ENCODE measurements at places on chromosomes 4 and X.

GRCh38 chrX:153726286-153727122, 1.8 kb downstream of the ABCD1 start:
- DNase-seq, result peak; percentile 70

- DNase-seq, result no peak
Measured at GRCh38 chr4:95439071-95439470, 109.7 kb downstream of the UNC5C start.

- no peak for DNase-seq
Measured at GRCh38 chr4:180106122-180106521, 2137.1 kb upstream of the TENM3 start.

GRCh38 chrX:21255032-21255618, 119.1 kb upstream of the CNKSR2 start:
- DNase-seq, result no peak

DNA sequence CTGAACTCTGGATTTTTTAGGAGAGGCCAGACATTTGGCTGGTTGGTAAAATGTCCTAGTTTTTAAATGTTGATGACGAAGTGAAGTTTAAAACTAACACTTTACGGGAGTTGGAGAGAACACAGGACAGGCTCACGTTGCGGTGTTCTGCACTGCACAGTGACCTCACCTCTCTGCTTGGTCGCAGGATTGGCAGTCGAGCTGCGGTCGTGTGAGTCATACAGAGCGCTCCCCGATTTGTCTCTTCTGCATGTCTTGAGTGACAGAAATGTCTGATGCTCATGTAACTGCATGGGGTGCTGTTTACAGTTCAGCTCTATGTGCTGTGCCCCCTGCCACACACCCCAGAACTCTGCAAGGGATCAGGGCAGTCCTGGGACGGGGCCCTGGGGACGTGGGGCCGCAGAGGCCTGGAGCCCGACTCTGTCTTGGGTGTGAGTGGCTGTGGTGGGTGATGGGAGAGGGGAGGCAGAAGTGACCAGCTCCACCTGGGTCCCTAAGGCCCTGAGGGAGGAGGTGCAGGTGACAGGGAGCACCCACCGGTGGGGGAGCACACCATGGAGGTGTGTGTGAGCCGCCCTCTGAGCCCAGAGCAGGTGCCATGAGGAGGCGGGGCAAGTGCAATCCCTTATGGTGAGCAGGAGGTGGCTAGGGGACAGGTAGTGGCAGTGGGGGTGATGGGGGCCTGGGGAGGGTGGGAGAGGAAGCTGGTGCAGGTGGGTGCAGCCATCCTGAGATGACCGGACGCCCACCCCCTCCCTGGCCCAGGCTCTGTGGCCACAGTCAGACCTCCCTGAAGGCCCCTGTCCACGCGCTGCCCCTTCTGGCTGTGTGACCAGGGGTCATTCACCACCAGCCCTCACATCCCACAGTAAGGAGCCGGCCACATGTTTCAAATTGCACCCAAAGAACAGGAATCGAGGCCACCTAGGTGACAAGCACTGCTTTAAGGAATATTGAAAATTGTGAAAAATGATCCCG, 77.9 kb upstream of the ADRA2C start:
- DNase-seq, result no peak

GRCh38 chr4:85039526-85039925, 73.0 kb upstream of the WDFY3 start:
- no peak for DNase-seq

DNA sequence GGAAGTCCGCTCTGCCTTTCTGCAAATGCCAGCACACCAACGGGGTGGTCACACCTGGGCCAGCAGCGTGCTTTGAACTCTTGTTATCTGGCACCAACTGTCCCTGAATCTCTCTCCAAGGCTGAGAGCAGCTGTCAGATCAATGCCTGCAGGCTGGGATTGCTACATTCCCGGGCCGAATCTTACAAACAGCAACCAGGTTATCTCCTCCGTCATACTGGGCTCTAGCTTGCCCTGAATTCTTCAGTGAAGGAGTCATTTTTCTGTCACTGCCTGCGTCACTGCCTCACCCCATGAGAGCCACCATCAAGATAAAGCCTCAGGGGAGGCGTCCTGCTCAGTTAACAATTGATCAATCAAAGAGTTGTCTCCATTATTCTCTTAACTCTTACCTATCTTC, 329.4 kb upstream of the PPARGC1A start:
- DNase-seq, result no peak

DNA sequence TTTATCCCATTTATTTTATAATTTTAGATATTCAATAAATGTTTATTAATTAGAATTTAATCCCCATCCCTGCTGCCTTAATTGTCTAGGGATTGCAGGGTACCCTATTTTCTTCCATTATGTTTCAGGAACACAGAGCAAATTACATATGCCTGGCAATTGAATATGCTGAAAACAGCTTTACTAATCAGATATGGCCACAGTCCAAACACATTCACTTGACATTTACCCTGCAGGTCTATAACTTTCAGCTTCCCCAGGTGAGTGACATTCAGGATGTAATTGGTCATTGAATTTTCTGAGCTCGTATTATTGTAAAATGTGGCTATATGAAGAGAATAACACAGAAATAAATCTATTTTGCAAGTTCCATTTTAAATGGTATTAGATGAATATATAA, 218.7 kb upstream of the NDST4 start:
- no peak for DNase-seq

DNA sequence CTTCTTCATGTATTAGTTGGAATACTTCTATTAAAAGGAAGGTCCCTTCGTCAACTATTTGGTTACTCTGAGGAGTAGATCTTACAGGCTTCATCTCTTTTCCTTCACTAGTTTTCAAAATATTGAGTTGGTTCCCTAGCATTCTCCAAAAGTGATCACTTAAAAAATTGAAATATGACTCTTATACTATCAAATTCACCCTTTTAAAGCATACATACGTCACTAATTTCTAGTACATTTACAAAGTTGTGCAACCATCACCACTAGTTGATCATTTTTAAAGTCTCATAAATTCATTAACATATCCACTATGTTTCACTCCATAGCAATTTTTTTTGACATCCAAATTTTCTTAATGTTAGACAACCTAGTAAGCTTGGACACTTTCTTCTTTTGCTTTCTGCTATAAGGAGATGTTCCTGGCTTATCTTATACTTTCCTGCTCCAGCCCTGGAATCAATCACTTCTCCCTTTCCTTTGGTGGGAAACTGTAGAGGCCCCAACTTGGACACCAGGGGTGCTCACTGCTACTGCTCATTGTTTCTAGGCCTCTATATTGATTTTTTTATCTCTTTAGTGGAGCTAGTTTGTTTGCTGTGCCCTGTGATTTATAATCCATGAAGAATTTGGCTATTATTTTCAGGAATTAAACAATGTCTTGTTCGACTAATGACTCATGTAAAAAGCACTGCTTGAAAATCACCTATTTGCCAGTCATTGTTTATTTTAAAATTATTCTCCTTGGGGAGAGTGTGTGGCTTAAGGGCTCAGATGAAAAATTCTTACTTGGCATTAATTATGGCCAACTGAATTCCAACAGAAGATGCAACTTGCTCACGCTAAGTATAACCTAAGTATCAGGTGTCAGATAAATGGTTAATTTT, 4.0 kb upstream of the ZFX start:
- peak; percentile 4 for DNase-seq

DNA sequence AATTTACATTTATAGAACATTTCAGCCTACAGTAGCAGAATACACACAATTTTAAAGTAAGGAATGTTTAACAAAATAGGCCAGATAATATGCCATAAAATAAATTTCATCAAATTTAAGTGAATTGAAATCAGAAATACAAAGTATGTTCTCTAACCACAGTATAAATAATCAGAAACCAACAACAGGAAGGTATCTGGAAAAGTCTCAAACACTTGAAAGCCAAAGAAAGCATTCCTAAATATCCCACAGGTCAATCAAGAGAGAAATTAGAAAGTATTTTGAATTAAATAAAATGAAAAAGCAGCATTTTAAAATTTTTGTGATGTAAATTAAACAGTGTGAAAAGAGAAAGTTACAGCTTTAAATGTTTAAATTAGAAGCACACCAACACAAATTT, 899.2 kb downstream of the PDHA2 start:
- no peak for DNase-seq

- no peak for DNase-seq
Measured at GRCh38 chr4:100417565-100417964, 100.3 kb downstream of the EMCN start.

DNA sequence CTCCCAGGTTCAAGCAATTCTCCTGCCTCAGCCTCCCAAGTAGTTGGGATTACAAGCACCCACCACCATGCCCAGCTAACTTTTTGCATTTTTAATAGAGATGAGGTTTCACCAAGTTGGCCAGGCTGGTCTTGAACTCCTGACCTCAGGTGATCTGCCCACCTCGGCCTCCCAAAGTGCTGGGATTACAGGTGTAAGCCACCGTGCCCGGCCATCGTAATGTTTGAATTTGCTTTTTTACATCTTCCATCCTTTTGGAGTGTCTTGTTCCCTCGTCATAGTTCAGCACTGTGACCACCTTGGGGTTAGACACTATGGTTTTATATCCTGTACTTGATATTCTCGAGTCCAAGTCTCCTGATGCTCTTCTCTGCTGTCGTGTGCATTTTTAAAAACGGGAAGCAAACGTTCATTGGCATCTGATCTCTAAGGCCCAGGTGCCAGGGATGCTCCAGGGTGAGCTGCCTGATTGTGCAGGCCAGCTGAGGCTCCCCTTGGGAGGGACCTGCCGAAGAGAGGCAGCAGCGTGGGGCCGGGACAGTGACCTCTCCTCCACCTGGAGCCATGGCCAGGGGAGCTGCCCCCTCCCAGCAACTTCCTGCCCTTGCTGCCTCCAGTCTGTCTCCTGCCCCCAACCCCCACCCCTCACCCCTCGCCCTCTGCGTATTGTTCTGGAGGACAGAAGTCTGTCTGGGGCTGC, 16.7 kb downstream of the DGKQ start:
- DNase-seq, result no peak

DNA sequence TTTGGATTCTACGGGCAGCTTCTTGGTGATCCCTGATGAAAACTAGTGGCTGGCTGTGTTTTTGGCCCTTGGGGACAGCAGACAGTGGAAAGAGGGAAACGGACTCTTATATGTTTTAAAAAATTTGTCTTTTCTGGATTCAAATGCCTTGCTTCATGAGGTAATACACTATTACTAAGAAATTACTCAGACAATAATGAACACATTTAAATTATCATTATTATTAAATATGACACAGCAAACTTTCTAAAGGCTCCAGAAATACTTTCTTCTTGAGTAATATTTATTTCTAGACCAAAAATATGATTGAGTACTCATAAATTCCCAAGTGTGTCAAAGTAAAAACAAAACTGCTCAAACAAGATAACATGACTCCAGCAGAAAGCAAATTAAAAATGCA, 520.7 kb upstream of the AADAT start:
- DNase-seq, result no peak

DNA sequence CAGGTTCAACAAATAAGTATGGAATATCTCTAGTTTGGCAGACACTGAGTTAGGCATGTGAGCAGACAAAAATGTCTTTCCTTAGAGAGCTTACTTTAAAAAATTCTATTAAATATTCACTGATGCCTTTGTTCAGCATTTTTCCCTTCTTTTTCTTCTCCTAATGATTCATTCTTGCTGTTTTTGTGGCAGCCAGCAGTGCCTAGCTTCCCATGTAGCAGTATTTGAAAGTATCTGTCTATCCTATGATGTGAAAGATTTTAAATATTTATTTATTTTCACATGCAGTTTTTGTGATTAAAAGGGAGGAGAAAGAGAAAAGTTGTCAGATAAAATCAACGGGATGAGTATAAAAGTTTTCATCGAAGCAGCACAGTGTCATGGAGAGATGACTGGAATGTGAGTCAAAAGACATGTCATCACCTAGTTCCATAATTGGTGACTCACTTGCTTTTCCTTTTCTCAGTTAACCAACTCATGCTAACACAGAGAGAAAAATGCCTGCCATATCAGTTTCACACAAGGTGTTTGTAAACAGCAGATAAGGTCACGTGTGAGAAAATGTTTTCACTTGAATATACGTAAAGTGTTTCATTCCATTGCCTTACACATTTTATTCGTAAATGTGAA, 69.8 kb downstream of the BMPR1B start:
- DNase-seq, result peak; percentile 2

GRCh38 chr4:76003620-76004019, 3.7 kb downstream of the CXCL9 start:
- no peak for DNase-seq

- peak; percentile 68 for DNase-seq
Measured at GRCh38 chr4:179095585-179096221, 1653.5 kb upstream of the AGA start.
